GM18507 (cell line): ENCODE measurements at places on chromosomes 3 and 15.
A peak's percentile ranks its signal among the peaks of the same experiment; 100 is the strongest.

GRCh38 chr15:38072348-38073177 lies 138.1 kb downstream of the TMCO5A start:
- no peak for DNase-seq

- no peak for DNase-seq
Observed at GRCh38 chr15:77909182-77909940, 168.2 kb downstream of the TBC1D2B start.

DNA sequence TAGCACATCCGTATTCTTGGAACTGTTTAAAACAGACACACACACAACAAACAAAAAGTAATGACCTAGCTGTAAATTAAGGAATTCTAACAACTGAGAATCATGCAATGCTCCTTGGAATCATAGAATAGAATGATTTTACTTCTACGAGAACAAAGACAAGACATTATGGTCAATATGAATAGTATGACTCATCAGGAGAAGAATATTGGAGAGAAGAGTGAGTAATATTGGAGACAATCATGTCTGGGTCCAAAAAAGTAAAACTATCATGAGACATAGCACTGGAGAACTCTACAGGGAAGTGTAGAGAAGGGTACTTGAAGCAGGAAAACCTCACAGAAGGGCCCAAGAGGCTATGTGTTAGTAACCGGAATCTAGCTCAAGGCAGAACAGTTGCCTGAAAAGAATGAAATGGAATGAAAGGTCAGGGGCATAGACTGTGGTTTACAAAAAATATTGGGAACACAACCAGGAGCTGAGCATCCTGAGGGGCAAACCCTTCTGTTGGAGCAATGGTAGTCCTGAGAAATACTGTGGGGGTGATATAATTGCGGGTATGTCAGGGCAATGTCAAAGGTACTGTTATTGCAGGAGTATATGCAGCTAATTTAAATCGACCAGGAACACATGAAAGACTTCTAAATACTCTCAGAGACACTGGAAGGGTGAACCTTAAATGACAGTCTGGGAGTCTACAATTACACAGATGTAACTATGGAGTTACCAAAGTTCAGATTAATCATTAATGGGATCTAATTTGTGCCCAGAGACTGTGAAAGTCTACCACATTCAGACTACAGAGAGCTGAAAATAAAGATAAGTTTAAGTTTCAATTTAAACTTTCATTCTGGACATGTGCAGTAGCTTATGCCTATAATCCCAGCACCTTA lies 201.2 kb downstream of the BCHE start:
- DNase-seq, result no peak

DNA sequence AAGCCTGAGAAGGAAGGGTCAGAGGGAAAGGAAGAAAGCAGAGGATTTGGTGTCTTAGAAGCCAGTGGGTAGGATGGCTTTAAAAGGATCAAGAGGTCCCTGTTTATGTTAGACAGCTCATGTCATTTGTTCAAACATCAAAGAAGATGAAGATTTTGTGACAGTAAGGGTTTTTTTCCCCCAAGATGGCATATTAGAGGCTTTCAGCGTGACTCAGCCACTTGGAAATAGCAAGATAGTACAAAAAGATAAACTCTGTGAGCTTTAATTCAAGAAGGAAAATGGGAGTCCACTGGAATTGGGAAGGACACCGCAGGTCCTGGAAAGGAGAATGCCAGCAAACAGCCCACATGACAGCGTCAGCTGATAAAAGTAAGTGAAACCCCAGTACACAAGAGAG lies 467.1 kb upstream of the THBS1 start:
- no peak for DNase-seq

DNA sequence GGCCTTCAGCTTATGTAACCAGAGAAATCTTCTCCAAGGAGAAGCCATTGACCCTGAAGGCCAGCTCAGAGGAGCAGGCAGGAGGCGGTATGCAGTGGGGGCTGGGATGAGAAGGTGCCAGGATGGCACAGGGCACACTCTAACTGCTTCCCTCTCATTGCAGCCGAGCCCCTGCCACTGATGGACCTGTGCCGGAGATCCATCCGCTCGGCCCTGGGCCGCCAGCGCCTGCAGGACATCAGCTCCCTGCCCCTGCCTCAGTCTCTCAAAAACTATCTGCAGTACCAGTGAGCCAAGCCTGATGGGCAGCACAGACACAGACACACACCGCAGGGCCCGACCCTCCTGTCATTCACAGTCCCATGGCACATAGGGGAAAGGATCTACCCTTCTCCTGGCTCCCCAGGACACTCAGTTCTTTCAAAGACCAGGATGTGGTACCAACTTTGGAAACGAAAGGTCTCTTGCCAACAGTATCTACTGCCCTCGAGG lies 84.6 kb upstream of the PXYLP1 start:
- DNase-seq, result no peak

DNA sequence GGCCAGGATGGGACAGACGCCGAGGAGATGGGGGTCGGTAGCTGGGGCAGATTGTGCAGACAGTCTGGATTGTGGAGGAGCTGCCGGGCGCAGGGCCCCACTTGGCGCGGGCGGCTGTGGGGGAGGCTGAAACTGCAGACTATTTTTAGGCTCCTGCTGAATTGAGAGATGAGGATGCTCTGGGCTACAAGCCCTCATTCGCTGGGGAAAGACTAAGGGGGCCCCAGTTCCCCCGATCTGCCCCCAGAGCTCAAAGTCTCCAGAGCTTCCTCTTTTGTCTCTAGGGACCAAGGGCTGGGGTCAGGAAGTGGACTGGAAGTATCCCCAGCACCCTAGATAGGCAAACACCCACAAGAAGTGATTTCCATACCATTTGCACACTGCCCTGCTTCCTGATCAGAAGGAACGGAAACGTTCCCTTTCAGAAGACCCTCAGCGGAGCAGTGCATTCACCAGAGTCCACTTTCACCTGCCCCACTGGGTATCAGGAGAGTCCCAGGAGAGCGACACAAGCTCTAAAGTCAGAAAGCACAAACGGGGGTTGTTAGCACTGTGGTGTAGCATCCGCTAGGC lies 29.7 kb downstream of the SEMA7A start:
- peak; percentile 56 for DNase-seq

- no peak for DNase-seq
Observed at GRCh38 chr3:4983739-4984510, 4.7 kb downstream of the BHLHE40 start.

DNA sequence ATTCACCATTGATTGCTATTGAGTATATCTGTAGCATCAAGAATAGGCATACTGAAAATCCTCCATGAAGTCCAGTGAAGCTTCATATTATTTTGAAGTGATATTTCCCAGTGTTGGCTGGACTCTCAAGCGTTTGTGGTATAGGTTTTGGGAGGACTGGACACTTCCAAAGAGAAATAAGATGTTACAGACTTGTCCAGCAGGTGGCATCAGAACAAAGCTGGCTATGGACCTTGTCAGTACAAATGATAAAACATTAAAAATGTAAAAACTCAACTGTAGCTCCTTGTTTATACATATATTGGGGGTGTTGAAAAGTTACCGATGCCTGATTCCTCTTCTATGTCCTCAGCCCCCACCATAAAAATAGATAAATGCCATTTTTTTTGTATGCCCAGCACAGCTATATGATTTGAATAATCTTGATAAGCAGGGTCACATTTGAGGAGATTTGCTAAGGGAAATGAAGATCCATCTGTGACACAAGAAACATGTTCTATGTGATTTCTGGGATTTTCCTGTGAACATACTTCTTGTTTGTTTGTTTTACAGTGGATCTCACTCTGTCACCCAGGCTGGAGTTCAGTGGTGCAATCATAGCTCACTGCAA lies 54.5 kb upstream of the GOLGA6B start:
- peak; percentile 15 for DNase-seq

DNA sequence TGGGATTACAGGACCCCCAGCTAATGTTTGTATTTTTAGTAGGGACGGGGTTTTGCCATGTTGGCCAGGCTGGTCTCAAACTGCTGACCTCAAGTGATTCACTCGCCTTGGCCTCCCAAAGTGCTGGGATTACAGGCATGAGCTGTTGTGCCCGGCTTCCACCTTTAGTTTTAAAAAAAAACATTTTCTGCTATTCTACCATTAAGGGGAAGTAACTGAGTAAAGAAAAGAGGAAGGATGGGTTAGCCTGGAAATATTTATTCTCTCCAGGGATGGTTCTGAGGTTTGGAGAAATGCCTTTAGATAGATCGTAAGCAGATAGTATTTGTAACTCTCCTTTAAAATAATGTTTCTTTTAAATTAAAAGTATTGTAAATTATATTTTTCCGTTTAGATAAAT lies 3.1 kb downstream of the AP4E1 start:
- no peak for DNase-seq

- DNase-seq, result no peak
Observed at GRCh38 chr3:161096771-161097367, 8.3 kb downstream of the B3GALNT1 start.

GRCh38 chr15:91515188-91515754 lies 338.2 kb upstream of the SLCO3A1 start:
- no peak for DNase-seq

DNA sequence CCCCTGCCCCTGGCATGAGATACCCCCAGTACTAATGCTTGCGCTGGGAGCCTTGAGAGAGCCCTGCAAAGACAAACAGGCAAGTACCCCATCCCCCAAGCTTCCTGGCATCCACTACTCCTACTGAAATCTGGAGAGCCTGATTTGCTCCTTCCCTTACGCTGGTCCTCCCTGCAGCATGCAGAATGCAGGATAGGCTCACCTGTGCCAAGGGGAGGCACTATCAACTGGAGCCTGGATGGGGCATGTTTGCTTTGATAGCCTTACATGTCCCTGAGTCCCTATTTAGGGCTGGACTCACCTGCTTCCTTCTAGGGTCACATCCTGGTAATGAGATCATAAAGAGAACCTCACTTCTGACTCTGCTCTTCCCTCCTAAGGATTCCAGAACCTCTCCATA lies 42.9 kb downstream of the RAB11A start:
- no peak for DNase-seq

DNA sequence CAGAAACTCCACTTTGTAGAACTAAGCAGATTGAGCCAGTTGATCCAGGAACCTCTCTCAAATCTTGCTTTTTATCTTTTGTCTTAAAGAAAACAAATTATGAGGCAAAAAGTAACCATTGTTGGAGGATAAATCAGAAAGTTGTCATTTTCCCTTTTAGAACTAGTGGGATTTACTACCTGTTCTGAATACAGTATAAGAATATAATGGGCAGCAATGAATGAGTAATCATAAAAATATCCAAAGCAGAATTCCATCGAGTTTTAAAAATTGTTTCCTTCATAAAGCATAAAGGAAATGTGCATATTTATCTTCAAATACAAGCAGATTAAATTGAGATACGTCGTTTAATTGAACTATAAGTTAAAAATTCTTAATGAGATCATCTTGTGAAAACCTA lies 15.9 kb upstream of the ANO10 start:
- DNase-seq, result no peak

DNA sequence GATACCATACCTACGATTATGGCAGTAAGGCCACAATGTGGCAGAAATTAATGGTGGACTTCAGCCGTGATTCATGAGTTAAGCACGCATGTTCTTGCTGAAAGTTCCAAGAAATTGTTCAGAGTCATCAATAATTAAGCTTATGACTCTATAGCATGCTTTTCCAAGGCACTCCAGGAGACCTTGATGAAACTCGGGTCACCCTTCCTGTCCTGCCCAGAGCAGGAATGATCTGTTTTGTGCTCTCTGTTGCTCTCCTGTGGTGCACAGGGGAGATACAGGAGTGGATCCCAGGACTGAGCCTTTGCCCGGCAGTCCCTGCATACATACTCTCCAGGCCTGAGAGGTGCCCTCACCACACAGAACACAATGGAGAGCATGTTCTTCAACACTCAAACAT lies 141.6 kb upstream of the SLC2A2 start:
- DNase-seq, result no peak

DNA sequence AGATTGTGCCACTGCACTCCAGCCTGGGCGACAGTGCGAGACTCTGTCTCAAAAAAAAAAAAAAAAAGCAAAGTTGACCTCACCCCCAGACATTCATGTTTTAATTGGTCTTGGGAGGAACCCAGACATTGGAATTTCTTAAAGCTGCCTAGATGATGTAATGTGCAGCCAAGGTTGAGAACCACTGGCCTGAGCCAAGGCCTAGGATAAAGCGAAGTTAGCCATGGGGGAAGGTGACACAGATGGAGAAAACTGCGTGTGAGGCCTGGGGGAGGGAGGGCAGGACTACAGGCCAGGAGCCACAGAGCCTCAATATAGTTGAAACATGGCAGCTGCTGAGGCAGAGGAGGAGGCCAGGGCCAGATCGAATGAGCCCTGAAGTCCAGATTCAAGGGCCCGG lies 21.0 kb downstream of the GLB1 start:
- no peak for DNase-seq

DNA sequence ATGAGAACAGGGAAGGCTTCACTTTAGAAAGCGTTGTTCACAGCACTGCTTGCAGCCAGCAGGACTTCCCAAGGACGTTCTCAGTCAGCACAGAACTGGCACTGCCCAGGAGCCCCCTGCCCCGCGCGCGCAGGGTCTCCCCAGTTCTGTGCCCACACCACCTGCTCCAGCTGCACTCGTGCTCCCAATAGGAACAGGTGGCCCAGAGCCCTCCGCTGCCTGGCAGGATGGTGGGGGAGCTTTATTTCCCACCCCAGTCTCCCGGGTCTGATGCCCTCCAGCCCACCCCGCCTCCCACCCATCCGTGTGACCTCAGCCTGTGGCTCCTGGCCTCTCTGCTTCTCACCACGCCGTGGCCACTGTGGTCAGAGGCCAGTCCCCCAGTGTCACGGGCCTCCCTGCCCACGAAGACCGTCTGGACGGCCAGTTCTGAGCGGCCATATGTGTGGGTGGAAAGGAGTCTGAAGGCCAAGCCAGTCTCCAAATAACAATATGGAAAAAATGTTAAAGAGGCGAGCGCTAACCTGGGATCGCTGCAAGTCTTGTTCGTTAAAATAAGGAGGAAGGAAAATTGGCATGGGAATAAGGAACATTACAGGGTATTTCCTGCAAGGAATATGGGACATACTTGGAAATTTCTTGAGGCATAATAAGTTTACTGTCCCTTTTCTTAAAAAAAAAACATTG lies 54.6 kb upstream of the PCSK6 start:
- DNase-seq, result no peak

- no peak for DNase-seq
Observed at GRCh38 chr3:149657321-149657925, 402 bp downstream of the WWTR1 start.

GRCh38 chr3:72860846-72861245 lies 12.6 kb upstream of the SHQ1 start:
- DNase-seq, result no peak

- DNase-seq, result no peak
Observed at GRCh38 chr3:115628075-115628412, 4.7 kb downstream of the GAP43 start.

DNA sequence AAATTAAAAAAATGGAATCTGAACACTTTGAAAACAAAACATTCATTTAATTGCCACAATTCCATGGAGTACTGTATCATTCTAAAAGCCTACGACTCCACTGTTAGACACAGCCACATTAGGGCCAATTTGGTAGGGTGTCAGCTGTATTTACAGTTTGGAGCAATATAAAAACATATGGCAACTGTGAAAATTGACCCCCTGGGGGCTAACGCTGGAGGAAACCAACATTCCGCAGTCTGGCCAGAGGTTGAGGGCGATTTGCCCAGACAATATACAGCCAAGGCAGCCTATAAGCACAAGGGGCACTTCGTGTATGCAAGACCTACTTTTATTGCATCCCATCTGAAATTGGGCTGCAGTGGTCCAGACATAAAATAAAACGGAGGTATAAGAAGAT lies 476.5 kb upstream of the WNT5A start:
- no peak for DNase-seq

GRCh38 chr15:95684693-95685115 lies 645.8 kb upstream of the NR2F2 start:
- DNase-seq, result no peak

GRCh38 chr15:40344631-40345120 lies 3.9 kb upstream of the CCDC9B start:
- DNase-seq, result peak; percentile 63

GRCh38 chr15:47477341-47477740 lies 240.0 kb upstream of the SEMA6D start:
- DNase-seq, result no peak
